Cortex of kidney (tissue), 1 donor: ENCODE measurements at places on chromosomes 4 and X.

GRCh38 chr4:20359692-20360091, 108.0 kb downstream of the SLIT2 start:
- no peak for DNase-seq

- DNase-seq, result no peak
These were observed 92.3 kb upstream of the SHOX start for GRCh38 chrX:538311-538710.

DNA sequence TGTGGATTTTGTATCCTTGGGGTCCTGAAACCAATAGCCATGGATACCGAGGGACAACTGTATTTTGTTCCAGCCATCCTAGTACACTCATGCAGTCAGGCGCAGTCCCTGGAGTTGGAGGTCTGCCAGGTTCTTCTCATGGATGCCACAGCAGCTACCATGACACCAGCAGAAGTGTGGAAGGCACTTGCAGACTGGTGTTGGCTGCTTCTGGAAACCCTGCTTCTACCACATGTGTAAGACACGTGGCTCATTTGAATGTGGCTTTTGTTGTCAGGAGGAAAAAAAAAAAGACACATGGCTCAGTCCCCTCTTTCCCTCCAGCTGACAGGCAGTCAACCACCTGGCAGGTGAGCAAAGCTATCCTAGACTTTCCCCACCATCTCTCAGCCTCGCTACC, 19.4 kb downstream of the DRD5 start:
- no peak for DNase-seq

- no peak for DNase-seq
These were observed 203.4 kb downstream of the ENOX2 start for GRCh38 chrX:130699618-130700017.

DNA sequence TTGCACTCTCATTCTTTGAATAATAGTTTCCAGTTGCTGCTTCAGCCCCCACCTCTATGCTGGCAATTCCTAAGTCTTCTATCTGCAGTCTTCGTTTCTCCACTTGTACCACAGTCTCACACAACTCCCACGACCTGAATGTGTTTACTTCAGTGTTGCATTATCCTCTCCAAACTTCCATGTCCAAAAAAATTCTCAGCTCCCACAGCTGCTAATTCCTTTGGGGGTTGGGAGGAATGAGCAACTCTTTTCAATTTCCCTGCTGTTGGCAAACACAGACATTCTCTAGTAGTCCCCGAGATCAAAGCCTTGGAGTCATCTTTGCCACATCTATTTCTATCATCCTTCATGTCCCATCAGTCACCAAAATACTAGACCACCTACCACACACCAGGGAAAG, 14.4 kb upstream of the CDS1 start:
- no peak for DNase-seq

GRCh38 chr4:104693601-104694201, 199.0 kb upstream of the CXXC4 start:
- no peak for DNase-seq

- no peak for DNase-seq
These were observed 572.2 kb upstream of the MAGEB2 start for GRCh38 chrX:29643181-29643580.

DNA sequence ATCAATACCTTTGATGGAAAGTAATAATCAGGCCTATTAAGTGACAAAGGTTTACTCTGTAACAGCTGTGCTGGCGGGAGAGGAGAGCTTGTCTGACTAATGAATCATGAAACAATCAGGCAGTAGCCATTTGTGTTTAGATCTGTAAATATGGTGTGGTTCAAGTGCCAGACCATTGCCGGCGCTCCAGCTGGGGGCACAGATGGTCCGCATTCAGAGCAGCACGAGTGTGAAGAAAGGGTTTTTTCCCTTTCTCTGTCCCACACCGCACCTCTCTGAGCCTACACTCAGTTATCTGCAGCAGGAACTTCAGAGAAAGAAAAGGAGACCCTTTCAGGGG, 111.3 kb upstream of the PAQR3 start:
- DNase-seq, result no peak

DNA sequence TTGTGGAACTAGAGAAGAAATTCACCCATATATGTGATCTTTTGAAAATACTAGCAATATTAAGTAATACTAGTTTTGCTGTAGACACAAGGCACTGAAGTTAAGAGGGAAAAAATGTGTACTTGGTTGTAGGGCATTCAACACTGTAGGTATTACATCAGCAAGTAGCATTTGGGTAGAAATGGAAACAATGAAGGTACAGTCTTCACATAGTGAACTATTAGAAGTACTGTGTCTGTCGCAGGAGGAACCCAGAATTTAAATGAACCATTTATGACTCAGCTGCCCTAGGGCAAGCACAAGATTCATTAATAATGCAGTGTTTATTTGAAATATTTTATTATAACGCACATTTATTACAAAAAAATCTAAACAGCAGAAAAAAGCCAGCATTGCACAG, 572.7 kb upstream of the TENM3 start:
- DNase-seq, result no peak

DNA sequence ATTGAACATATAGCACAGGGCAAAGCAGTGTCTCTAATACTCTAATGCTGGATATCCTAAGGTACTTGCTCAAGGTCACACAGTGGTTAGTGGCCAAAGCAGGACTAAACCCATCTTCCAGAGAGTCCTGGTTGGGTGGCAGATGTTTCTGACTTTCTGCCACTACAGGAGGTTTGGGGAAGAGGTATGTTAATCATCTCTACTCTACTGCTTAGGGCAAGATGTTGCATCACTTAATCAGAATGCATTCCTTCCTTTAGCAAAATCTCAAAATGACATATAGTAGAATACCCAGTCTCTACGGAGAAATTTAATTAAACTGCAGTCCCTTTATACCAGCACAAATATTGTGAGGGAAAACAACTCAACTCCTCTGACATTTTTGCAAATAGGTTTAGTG, 190.7 kb upstream of the FAM241A start:
- no peak for DNase-seq

- no peak for DNase-seq
These were observed at the start of gene SH3D19 for GRCh38 chr4:151325111-151325948. Gene SH3D19, minus strand, starts transcription at chr4:151325605. Its CDS starts 253 bp downstream, at chr4:151325352.

GRCh38 chr4:1243451-1244080, 5.4 kb downstream of the CTBP1 start:
- DNase-seq, result no peak

GRCh38 chr4:17623451-17624001, 9.1 kb downstream of the MED28 start:
- no peak for DNase-seq

- no peak for DNase-seq
These were observed 29.3 kb upstream of the FAM47C start for GRCh38 chrX:36978886-36979285.

DNA sequence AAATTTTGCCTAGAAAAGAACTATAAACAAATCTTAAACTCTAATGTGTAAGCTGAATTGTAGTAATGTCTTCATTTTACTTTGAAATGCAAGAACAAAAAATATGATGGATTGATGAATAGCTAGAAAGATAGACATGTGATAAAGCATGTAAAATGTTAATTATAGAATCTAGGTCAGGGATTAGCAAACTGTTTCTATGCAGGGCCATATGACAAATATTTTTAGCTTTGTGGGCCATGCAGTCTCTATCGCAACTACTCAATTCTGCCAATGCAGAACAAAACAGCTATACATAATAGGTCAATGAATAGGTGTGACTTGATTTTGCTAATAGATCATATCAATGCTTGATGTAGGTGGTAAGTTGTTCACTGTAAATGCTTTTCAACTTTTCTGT, 75.3 kb downstream of the TBCK start:
- no peak for DNase-seq

DNA sequence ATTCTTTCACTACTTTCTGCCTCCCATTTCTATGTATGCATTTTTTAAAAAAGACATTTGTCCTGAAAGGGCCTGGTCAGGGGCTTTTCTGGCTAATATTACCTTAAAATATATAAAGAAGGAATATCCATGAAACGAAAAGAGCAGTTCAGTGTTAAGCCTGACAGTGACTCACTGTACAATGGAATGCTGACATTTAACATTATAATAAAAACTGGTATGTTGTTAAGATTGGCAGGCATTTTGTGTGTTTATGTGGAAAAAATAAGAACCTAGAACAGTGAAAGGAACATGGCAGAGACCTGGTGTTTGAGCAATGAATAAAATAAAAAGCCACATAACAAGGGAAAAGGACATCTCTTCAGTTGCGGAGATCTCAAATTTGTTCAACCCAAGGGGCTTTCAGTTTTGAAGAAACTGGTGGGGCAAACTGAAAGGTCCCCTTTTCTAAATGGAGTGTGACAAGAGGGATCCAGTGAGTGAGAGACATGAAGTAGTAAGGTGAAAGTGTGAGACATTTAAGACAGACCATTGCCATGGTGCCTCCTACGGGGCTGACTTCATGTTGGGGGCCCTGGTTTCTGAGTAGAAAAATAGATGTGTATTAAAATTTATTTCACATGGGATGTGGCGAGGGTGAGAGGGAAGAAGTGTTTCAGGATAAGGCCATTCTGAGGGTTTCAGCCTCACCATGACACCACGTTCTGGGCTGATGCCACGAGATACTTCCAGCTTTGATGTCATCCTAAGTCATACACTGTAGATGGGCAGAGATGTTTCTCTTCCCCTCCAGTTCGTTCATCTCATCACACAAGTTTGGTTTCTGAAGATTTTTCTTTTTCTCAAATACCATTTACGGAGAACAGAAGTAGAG, 324.9 kb downstream of the PPP3CA start:
- no peak for DNase-seq

DNA sequence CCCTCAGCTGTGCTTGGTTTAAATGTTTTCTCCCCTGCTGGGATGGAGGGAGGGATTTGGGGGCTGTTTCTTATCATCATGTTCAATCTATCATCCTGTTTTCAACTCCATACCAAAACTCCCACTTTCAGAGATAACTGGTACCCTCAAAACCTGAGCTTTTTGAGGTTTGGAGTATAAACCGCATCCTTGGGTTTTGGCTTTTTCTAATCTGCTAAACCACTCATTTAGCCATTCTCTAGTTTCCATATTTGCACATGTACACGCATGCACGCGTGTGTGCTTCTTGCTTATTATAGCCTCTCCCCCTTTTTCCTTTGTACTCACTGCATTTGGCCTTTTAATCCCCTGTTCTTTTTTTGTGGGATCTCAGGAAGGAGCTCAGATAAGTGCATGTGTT, 116.7 kb upstream of the TEX13D start:
- DNase-seq, result no peak

GRCh38 chrX:10677490-10677889, 57.1 kb upstream of the MID1 start:
- DNase-seq, result no peak

- no peak for DNase-seq
These were observed 22.3 kb downstream of the COX7B2 start for GRCh38 chr4:46886711-46887110.

DNA sequence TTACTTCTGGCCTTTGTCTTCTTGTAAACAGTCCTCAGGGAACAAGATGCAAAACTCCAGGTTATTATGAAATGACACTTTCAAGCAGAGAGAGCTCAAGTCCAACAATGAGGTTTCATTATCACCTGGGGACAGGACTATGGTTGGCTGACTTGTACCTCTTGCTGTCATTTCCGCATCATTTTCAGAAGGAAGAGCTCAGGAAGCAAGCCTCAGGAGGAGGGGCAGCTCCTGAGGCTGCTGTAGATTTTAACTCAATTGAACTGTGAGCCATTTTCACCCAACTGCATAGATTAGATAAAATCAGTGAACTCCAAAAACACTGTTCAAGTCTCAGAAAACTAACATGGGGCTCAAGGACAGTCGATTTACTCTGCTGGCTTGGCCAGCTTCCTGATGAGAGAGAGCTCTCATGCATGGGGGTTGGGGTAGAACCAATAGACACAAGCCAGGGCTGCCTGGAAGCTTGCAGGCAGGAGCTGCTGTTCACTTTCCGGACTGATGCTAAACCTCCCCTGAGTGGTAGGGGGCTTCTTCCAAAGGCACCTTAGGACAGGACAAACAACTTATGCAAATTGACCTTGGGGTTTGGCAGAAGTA, 23.6 kb downstream of the TMEM255A start:
- no peak for DNase-seq

DNA sequence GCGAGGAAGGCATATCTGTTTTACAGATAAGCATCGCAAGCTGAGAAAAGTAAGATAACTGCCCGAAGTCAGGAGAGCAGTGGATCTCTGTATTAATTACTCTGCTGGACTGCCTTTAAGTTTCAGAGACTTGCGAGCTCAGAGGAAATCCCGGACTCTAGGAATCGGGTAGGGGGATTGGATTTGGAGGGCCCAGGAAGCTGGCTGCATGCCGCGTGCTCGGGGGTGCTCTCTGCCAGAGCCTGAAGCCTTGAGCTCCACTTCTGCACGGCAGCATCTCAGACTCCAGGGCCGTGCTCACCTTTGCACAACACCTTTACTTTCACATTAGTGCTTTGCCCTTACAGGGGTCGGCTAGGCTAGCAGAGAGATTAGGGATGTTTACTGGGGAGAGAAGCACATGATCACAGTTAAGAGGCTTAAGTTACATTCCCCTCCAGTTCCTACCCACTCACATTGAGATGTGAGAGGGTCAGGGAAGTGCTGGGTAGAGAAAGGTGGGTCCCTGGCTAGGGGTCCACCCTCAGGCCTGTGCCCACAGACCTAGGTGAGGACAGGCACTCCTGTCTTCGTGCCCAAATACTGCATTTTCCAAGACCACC, 57.0 kb downstream of the TRIML1 start:
- no peak for DNase-seq

DNA sequence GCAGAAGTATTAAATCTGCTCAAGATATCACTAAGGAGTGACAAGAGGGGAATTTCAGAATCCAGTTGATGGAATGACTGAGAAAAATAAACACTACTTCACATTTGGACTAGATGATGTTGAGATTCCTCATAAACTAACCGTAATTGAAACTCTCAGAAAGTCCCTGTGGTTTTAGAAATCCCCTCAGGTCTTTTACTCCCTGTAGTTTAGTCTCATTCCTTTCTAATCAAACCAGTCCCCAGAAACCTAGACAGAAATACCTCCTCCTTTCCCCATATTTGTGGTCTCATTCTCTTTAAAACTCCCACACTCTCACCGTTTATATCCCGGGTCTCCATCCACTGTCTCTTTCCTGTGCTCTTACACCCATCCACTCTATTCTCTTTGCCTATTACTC, 15.0 kb upstream of the TLR1 start:
- no peak for DNase-seq

- no peak for DNase-seq
These were observed 244.9 kb downstream of the RAPGEF2 start for GRCh38 chr4:159347813-159348212.

- DNase-seq, result no peak
These were observed 12.1 kb upstream of the TLR8 start for GRCh38 chrX:12894074-12895030.
